ENCODE measurements at places on chromosomes 2 and 18.

GRCh38 chr2:157901325-157901724 is 25.2 kb upstream of the ACVR1 start:
- no peak overlapping the region for H3K27ac ChIP-seq
- H3K4me1 ChIP-seq: no peaks in the 10 kb centered on the region
- H3K36me3 ChIP-seq: no peaks in the 10 kb centered on the region
- H3K27me3 ChIP-seq: no peaks in the 10 kb centered on the region

- H3K4me1 ChIP-seq: peaks cover 3% of the 10 kb centered on the region
- H3K27ac ChIP-seq: no peak overlapping the region
- no peak for DNase-seq
- no peaks in the 10 kb centered on the region for H3K36me3 ChIP-seq
- H3K27me3 ChIP-seq: no peaks in the 10 kb centered on the region
- no peak overlapping the region for H3K4me3 ChIP-seq
Observed at GRCh38 chr2:55056024-55056521, 5.8 kb upstream of the RTN4 start.

DNA sequence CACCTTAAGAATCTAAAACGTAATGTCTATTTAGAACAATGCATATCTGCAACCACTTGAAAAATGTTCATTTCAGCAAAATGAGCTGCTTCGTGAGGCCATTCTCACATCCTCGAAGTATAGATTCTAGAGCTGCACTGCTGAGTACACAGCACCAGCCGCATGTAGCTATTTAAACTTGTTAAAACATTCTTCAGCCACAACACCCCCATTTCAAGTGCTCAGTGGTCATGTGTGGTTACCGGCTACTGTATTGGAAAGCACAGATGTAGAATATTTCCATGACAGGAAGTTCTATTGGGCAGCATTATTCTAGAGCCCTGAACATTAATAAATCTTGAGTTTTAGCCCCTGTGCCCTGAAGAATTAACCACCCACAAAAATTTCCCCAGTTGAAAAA is 35.0 kb downstream of the SUMO1 start:
- no peaks in the 10 kb centered on the region for H3K36me3 ChIP-seq
- H3K27ac ChIP-seq: no peak overlapping the region
- H3K4me1 ChIP-seq: no peaks in the 10 kb centered on the region
- H3K27me3 ChIP-seq: no peaks in the 10 kb centered on the region
- no peak overlapping the region for H3K4me3 ChIP-seq

GRCh38 chr2:220393711-220394110 is 766.3 kb downstream of the SLC4A3 start:
- no peaks in the 10 kb centered on the region for H3K4me1 ChIP-seq
- H3K27me3 ChIP-seq: no peaks in the 10 kb centered on the region
- DNase-seq: no peak
- no peak overlapping the region for H3K27ac ChIP-seq

DNA sequence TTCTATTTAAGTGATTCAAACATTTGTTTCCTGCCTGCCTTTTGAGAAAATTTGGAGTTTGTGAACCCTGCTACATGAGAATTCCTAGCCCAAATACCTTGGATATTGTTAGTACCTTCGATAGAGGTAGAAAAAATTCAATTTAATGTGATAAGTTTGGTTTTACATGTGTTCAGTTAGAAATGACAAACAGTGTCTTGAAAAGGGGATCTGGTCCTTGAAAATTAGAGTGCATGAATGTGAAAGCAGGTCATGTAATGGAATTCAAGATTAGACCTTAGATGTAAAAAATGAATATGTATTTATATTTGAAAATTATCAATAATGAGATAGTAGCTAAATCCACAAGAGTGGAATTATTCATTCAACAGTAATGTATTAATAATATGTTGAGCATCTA is 70.5 kb downstream of the PIK3C3 start:
- H3K4me3 ChIP-seq: no peak overlapping the region
- no peaks in the 10 kb centered on the region for H3K27me3 ChIP-seq

Measured in iPS DF 6.9 (cell line).